Cardiac muscle cell (in vitro differentiated cells and primary cell): ENCODE measurements at places on chromosomes 6 and 20.

DNA sequence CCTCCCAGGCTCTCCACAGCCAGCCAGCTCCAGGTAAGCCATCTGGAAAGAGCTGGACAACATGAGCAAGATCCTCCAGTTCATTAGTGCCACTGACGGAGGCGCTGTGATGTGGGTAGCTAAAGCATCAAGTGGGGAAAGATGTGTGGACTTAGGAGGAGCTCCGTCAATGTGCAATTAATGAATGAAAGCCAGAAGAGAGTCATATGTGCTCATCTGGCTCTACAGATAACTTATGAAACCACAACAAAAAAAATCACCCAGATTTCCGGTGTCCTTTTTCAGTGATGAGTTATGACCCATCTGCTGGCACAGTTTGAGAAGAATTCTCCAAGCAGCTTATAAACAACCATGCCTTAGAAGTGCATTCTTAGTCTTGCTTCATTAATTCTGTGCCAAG lies 311.7 kb upstream of the PLCB4 start:
- H3K27ac ChIP-seq, result no peak overlapping the region
- no peaks in the 10 kb centered on the region for H3K4me1 ChIP-seq
- H3K36me3 ChIP-seq, result no peaks in the 10 kb centered on the region
- H3K4me3 ChIP-seq, result no peak overlapping the region
- no peak for DNase-seq
- no peaks in the 10 kb centered on the region for H3K27me3 ChIP-seq

GRCh38 chr6:43742285-43742684 lies 27.7 kb upstream of the VEGFA start:
- no peak for DNase-seq
- no peaks in the 10 kb centered on the region for H3K27me3 ChIP-seq
- H3K4me1 ChIP-seq, result peaks cover 9% of the 10 kb centered on the region
- H3K27ac ChIP-seq, result no peak overlapping the region
- no peaks in the 10 kb centered on the region for H3K36me3 ChIP-seq
- H3K4me3 ChIP-seq, result no peak overlapping the region

DNA sequence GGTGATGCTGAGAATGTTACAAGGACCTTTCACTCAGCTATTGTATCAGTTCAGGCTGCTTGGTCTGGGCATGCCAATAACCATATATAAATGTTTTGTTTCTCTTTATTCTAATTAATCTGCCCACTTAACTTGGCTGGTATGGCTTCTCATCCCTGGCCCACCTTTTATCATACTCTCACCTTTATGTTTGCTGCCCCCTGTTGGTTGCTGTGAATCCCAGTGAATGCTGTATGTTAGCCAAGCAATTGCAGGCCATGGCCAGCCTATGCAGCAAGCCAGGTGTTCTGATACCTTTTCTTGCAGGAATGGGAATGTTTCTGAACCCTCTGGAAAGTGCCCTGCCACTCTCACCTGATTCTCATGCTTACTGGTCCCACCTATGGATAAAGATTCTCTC lies 54.6 kb downstream of the PCSK2 start:
- H3K36me3 ChIP-seq, result no peaks in the 10 kb centered on the region
- no peak overlapping the region for H3K27ac ChIP-seq
- H3K4me1 ChIP-seq, result no peaks in the 10 kb centered on the region
- peak; percentile 67 for DNase-seq
- H3K4me3 ChIP-seq, result no peak overlapping the region

DNA sequence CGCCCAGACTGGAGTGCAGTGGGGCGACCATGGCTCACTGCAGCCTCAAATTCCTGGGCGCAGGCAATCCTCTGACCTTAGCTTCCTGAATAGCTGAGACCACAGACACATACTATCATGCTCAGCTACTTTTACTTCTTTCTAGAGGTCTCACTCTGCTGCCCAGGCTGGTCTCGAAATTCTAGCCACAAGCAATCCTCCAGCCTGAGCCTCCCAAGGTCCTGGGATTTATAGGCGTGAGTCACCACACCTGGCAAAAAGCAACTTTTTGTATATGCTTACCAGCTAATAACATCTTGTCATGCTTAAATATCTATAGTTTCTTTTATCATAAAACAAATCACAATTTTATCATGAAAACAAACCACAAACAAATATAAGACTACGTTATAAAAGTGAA lies 23.0 kb downstream of the RNASET2 start:
- H3K4me3 ChIP-seq, result no peak overlapping the region
- H3K4me1 ChIP-seq, result peaks cover 7% of the 10 kb centered on the region
- no peaks in the 10 kb centered on the region for H3K36me3 ChIP-seq

DNA sequence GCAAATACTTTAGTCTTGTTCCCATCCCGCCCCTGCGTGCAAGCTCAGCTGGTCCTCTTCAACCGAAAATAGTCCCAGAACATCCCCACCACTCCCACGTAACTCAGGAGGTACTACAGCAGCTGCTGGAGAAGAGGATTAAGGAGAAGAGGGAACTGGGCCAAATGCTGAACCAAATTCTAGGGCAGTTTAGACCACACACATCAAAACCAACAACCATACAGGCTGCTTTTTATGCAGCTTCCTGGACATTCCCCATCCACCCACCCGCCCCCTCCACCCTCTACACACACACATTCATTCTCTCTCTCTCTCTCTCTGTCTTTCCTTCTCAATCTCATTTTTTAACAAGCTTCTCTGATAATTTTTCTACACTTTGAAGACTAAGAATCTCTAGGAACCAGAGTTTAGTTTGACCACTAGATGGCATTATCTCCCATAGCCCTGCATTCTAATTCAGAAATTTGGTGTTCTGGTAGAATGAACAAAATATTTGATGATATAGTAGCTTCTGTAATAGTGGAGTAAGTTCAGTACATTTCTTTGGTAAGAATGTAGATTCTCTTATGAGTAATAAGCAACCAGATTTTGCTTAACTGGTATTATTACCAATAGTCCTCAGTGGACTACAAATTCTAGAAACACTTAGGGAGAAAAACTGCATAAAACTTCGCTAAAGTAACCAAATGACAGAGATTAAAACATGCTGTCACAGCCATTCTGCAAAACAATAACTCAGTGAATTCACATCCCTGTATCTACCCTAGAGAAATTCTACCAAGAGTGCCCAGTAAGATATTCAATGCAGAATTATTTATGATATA lies 52.1 kb upstream of the BEND6 start:
- DNase-seq, result peak; percentile 85
- H3K36me3 ChIP-seq, result no peaks in the 10 kb centered on the region
- H3K27me3 ChIP-seq, result no peaks in the 10 kb centered on the region
- no peak overlapping the region for H3K4me3 ChIP-seq
- no peaks in the 10 kb centered on the region for H3K4me1 ChIP-seq

DNA sequence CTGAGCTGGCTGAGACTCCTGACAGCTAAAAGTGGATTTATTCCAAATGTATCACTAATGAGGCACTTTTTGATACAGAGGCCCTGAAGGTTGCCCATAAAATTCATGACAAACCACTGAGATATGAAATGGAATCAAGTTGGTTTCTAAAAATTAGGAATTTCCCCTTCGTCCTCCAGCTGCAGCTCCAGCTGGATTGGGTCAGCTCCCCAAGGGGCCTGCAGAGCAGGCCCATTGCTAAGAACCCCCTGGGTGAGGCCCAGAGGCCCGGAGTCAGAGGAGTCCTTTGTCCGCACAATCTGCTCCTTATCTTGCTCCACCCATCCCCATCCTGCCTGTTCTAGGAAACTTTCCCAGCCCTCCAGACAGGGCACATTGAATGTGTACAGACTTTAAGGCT lies 163.5 kb upstream of the TOP1 start:
- DNase-seq, result no peak
- H3K4me3 ChIP-seq, result no peak overlapping the region

- no peaks in the 10 kb centered on the region for H3K27me3 ChIP-seq
- H3K27ac ChIP-seq, result no peak overlapping the region
These were observed 31.3 kb downstream of the ZFAND3 start for GRCh38 chr6:37850728-37851285.

- no peak for DNase-seq
- no peak overlapping the region for H3K4me3 ChIP-seq
- H3K4me1 ChIP-seq, result peaks cover 3% of the 10 kb centered on the region
- no peaks in the 10 kb centered on the region for H3K36me3 ChIP-seq
These were observed 440.0 kb downstream of the HAO1 start for GRCh38 chr20:7500231-7500663.

GRCh38 chr6:165894171-165894825 lies 231.3 kb upstream of the PDE10A start:
- H3K27ac ChIP-seq, result no peak overlapping the region
- no peaks in the 10 kb centered on the region for H3K27me3 ChIP-seq
- DNase-seq, result no peak

- no peak overlapping the region for H3K4me3 ChIP-seq
- no peaks in the 10 kb centered on the region for H3K4me1 ChIP-seq
- DNase-seq, result no peak
- H3K27ac ChIP-seq, result no peak overlapping the region
These were observed 2.9 kb downstream of the TGM3 start for GRCh38 chr20:2298701-2299100.

DNA sequence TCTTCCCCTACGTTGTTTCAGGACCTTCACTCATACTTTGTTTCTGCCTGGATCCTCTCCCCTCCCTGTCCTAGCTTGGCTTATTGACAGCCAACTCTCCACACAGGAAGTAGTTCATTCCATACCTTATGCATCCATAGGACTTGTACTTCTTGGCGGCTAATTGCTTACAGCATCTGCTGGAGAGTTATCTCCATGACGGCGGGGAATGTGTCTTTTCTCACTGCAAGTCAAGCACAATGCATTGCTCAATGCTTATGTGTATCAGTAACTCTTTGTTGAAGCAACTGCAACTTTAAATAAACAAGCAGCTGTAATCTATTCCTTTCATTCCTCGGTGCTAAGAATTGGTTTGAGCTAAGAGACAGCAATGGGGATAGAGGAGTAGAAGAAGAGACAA lies 551.3 kb upstream of the EPHA7 start:
- no peaks in the 10 kb centered on the region for H3K4me1 ChIP-seq
- no peak for DNase-seq
- no peak overlapping the region for H3K4me3 ChIP-seq
- H3K27ac ChIP-seq, result no peak overlapping the region
- no peaks in the 10 kb centered on the region for H3K36me3 ChIP-seq

DNA sequence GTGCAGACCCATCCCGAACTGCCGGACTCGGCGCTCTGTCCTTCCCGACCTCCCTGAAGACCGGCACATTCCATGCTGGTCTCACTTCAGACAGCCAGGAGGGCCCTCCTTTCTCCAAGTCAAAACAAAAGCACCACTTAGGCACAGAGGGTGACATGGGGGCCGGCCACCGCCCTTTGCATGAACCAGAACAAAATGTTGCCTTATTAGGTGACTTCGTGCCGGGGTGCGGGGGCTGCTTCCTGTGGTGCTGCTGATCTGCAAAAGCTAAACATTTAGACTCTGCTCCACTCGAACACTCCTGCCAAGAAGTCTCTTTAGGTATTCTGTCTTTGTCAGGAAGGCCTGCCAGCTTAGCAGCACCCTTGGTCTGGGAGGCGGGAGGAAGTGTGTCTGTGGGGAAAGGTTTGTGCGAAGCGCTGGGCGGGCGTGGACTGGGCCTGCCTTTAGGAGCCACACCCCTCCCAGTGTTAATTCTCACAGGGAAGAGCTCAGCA lies 133.8 kb downstream of the SMOC2 start:
- H3K27ac ChIP-seq, result no peak overlapping the region
- H3K36me3 ChIP-seq, result no peaks in the 10 kb centered on the region
- no peaks in the 10 kb centered on the region for H3K4me1 ChIP-seq
- DNase-seq, result peak; percentile 61
- H3K27me3 ChIP-seq, result no peaks in the 10 kb centered on the region
- H3K4me3 ChIP-seq, result no peak overlapping the region

DNA sequence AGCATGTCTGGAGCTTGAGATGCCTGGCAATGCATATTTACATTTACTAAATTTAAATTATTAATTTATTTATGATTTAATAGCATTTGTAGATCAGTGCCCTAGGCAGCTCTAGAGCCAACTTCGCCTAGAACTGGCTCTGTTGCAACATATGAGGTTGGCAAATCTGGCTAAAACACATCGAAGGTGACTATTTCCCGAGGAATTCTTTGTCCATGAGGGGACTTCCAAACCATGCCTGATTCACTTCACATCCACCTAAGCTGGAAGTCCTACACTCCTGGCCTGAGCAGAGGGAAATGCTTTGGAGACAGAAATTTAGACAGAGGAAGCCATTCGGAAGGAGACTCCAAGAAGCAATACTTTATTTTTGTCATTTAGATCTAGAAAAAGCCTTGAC lies 211.0 kb upstream of the ARG1 start:
- no peaks in the 10 kb centered on the region for H3K27me3 ChIP-seq
- H3K27ac ChIP-seq, result no peak overlapping the region
- DNase-seq, result no peak
- no peaks in the 10 kb centered on the region for H3K36me3 ChIP-seq
- no peaks in the 10 kb centered on the region for H3K4me1 ChIP-seq

- no peaks in the 10 kb centered on the region for H3K27me3 ChIP-seq
- H3K27ac ChIP-seq, result no peak overlapping the region
- H3K4me3 ChIP-seq, result no peak overlapping the region
- peak; percentile 91 for DNase-seq
- H3K4me1 ChIP-seq, result no peaks in the 10 kb centered on the region
- no peaks in the 10 kb centered on the region for H3K36me3 ChIP-seq
These were observed 96.6 kb downstream of the HAO1 start for GRCh38 chr20:7843613-7844012.

- no peak overlapping the region for H3K4me3 ChIP-seq
- no peaks in the 10 kb centered on the region for H3K4me1 ChIP-seq
- peak; percentile 85 for DNase-seq
- H3K27me3 ChIP-seq, result no peaks in the 10 kb centered on the region
These were observed 36.9 kb upstream of the TRAF3IP2 start for GRCh38 chr6:111642463-111643158.

DNA sequence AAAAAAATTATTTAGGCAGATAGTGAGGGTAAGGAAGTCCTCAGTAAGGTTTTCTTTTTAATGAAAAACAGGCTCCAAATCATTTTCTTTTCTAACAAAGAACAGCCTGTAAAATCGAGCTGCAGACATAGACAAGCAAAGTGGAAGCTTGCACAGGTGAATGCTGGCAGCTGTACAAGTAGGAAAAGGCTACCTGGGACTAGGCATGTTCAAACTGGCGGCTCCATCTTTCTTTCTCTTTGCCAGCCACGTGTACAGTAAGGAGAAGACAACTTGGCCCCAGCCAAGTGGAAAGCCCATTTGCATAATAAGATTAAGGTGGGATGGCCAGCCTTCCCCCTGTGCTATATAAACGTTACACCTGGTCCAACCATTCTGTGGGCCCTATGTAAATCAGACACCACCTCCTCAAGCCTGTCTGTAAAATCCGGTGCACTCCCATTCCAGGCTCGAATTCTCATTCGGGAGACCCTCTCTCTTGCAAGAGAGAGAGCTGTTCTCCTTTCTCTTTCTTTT lies 27.0 kb upstream of the SLC2A12 start:
- H3K36me3 ChIP-seq, result no peaks in the 10 kb centered on the region
- DNase-seq, result no peak
- H3K4me1 ChIP-seq, result no peaks in the 10 kb centered on the region
- no peak overlapping the region for H3K4me3 ChIP-seq

- H3K27me3 ChIP-seq, result no peaks in the 10 kb centered on the region
- H3K4me1 ChIP-seq, result no peaks in the 10 kb centered on the region
- peaks cover 9% of the 10 kb centered on the region for H3K36me3 ChIP-seq
- no peak overlapping the region for H3K4me3 ChIP-seq
These were observed 75.9 kb downstream of the ATG5 start for GRCh38 chr6:106249658-106250057.

- no peak overlapping the region for H3K4me3 ChIP-seq
- no peak for DNase-seq
- peaks cover 9% of the 10 kb centered on the region for H3K36me3 ChIP-seq
- no peaks in the 10 kb centered on the region for H3K4me1 ChIP-seq
These were observed 19.5 kb downstream of the KATNA1 start for GRCh38 chr6:149628875-149629510.
